ENCODE measurements at places on chromosomes 3 and 15. TPM values are rescaled to one million over a fixed set of nuclear protein-coding genes. Genes with fewer than 3 reads are reported as not detected.

NANOGP8 gene
- not detected for total RNA-seq

GPR160 gene
- total RNA-seq: 0.28 TPM

NRROS gene
- total RNA-seq: 0.46 TPM

FAM3D gene
- not detected for total RNA-seq

CYP8B1 gene
- total RNA-seq: not detected

SLC12A8 gene
- total RNA-seq: 79.0 TPM

GOLGA8J gene
- total RNA-seq: not detected

CAMK1 gene
- total RNA-seq: 34.3 TPM

HYKK gene
- 2.1 TPM for total RNA-seq

MEIS2 gene
- total RNA-seq: 53.5 TPM

KAT2B gene
- total RNA-seq: 5.3 TPM

GCNT3 gene
- 0.14 TPM for total RNA-seq
